CD4-positive, alpha-beta T cell treated with Interleukin-12 subunit alpha and Interleukin-12 subunit beta, for 1 hour (primary cell): ENCODE measurements at places on chromosomes 3 and 15.

DNA sequence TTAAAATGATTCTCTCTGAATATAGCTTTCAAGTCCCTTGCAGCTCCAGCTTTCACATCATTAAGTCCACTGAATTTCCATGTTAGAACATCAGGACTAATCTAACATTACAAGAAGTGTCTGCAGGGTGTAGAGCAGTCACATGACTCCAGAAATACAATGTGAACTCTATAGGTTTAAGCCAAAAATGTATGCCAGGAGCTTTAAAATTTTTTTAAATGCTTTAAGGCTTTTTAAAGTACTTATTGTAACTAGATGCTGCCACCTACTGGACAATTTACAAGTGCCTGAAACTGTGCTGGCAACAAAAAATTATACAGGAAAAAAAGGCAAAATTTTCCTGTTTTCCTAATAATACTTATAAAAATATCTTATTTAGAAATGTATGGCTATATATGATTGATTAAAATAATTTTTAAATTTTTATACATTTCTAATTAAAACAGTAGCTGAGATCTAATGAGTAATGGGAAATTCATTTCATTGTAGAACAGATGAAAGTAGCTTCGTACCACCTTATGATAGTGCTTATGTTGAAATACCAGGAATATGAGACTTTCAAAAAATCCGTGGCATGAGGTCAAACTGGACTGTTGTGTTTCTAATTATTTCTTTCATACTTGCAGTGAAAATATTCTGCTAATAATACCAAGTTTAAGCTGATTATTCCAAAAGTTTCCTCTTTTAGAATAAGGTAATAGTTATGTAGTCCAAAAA lies 25.7 kb downstream of the FSIP1 start:
- DNase-seq: peak; percentile 62

- no peak for DNase-seq
Measured at GRCh38 chr3:108171106-108171505, 51.1 kb downstream of the IFT57 start.

GRCh38 chr15:99019558-99020540 lies 12.3 kb upstream of the PGPEP1L start:
- DNase-seq: no peak

DNA sequence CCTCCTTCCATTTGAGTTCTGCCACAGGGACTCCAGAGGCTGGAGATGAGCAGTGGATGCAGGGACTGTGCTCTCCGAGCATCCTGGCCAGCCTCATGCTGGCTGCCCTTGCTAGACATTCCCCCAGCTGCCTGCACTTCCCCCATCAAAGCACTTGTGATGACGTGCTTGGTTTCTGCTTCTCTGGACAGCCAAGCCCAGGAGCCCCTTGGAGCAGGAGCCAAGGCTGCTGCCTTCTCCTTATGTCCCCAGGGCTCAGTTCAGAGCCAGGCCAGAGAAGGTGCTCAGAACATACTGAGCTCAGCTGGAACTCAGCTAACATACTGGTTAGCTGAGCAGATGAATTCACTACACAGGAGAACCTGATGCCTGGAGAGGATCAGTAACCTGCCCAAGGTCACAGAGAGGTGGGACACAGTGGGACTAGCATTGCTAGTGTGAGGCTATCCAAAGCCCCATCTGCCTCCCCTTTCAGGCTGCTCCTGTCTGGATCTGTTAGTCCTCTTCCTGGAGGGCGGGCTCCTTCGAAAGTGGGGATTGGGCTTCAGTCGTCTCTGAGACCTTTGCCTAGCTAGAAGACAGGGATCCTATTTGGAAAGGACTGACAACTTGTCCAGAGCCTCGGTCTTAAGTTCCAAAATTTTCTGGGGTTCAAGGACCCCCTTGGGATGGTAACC lies 4.3 kb downstream of the PCBP4 start:
- no peak for DNase-seq

- no peak for DNase-seq
Measured at GRCh38 chr3:79383402-79384012, 384.3 kb downstream of the ROBO1 start.

DNA sequence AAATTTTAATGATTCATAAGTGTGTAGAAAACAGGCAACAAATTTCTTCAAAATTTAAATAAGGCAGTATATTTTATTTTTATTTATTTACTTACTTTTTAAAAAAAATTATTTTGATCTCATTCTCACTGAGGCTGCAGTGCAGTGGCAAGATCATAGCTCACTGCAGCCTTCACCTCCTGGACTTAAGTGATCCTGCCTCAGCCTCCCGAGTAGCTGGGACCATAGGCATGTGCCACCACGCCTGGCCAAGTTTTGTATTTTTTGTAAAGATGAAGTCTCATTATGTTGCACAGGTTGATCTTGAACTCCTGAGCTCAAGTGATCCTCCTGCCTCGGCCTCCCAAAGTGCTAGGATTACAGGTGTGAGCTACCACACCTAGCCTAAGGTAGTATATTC lies 61.2 kb upstream of the XRN1 start:
- peak; percentile 11 for DNase-seq

- DNase-seq: no peak
Measured at GRCh38 chr3:134607054-134608022, 43.5 kb downstream of the KY start.

DNA sequence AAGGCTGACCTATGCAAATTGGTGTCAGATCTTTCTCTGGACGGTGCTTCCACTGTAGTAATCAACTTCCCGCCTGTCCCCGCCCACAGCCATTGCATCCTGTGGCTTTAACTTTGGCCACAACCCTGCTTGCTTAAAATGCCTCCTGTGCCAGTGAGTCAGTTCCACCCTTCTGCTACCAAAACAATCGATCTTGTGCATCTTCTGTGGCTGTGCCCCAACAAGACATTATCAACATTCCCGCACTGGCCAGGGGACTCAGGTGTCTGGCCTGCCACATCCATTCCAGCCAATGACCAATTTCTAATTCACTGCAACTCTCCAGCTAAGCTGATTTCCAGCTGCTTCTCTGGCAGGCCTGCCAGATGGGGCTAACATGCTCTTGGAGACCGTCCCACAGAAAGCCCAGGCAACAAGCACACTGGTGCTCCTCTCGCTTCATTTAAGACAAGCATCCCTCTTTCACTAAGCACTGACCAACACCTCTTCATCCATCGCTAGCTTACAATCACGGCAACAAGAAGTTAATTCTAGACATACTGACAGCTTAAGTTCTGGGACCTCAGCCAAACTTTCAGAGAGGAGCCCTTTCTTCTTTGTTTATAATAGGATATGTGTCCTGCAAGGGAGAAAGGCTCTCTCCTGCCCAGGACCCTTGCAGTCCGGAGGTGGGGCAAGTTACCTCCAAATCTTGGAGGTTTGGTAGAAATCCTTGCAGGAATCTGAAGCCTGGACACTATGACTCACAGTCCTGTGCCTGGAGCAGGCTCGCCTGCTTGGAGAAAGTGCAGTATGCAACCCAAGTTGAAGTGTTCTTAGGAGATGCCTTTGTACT lies 6.7 kb downstream of the CA12 start:
- no peak for DNase-seq

DNA sequence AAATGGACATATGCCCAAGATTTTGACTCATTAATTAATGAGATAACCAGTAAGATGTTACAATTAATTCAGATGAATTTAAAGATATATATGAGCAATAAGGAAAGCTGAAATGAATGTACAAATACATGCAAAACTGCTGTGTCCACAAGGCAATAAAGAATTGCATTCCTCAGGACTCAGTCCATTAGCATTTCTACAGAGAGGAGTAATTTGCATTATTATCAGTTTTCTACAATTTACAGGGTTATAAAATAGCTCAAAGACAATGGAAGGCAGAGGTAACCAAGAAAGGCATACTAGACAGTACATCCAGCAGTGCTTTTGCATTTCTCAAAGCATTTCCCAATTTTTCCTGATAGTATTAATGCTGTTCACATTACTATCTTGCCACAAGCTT lies 377.1 kb upstream of the GOLIM4 start:
- DNase-seq: no peak

DNA sequence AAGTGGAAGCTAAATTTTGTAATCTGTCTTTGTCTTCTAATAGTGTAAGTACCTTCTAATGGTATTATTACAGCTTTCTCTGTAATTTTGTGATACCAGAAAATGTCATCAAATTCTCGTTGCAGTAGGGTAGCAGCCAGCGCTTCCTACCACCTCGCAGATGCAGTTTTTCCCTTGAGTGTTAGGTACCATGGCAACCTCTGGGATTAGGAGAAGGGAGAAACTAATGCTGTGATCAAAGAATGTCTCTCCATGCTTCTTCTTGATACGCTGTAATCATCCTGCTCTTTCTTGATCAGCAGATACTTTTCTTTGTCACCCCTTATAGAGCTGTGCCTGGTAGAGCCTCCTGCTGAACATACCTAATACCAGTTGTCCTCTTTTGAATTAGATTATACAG lies 27.7 kb downstream of the SRP14 start:
- no peak for DNase-seq

DNA sequence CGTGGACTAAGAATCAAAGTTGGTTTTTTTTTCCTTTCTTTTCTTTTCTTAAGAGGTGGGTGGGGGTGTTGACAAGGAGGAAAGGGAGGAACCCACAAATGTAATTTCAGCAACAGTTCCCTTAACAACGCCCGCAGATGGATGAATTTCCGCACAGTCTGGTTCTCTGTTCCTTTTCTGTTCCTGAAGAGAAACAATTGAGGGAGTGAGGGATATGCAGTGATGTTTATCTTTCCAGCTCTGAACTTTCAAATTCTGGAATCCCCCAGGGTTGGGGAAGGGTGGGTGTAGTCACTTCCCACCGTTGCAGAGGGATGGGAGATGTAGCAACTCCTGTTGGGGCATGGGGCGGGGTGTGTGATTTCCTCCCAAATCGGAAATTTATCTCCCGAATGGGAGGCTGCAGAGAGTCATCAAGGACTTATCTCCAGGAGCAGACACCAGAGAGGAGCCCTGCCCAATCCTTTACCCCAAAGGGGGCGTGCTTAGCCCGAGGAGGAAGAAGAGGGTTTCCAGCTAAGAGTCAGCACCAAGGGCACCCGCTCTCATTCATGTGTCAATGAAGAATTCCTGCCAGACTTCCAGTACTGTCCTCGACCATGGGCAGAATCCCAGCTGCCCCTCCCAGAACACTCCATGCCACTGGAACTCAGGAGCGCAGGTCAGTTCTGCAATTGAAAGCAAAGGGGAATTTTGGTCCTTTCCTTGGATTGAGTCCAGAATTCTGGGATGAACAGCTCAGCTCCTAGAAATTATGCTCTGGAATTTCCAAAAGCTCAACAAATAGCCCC lies 35.0 kb upstream of the CFAP161 start:
- DNase-seq: no peak

DNA sequence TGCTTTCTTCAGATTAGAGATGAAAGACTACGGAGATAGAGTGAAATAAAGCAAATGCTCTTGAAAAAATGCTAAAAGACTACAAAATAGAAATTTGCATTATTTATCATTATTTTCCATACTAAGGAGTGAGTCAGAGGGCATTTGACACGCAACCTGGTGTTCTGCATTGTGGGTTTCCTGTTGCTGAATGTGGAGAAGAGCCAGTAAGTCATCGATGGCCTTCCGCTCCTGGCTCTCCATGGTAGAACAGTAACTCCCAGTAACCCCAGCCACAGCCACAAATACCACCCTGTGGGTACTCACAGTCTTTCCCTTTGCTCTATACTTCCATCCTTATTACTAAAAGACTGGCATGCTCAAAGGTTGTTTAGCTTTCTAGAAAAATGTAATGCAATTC lies 61.5 kb downstream of the CGGBP1 start:
- peak; percentile 30 for DNase-seq

- DNase-seq: no peak
Measured at GRCh38 chr15:74121039-74121438, 9.3 kb upstream of the ISLR2 start.

DNA sequence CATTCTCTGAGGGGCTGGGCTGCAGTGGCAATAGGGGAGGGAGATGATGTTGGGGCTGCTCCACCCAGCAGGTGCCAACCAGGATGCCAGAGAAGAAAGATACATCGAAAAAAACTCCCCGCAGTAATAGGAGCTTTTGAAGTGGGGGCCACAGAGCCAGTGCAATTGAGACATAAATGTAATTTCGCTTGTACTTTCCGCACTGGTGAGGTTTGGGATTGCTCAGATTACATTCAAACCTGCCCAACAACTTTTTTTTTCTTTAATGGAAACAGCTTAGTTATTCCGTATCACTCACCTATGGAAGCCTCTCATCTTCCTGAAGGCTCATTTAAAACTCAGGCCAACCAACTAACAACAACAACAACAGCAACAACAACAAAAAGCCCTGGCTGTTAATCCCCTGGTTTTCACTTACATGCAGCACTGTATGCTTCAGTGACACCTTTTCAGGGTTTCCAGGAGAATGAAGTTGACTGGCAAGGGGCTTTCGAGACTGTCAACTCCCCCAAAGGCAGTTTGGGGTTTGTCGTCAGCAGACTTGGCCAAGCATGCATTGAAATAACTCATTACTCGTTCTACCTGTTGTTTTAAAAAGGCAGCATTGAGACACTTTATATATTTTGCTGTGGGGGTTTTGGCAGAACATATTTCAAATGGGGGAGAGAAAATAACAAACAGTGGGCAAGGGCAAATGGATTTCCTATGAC lies 163.8 kb downstream of the EBLN2 start:
- no peak for DNase-seq

DNA sequence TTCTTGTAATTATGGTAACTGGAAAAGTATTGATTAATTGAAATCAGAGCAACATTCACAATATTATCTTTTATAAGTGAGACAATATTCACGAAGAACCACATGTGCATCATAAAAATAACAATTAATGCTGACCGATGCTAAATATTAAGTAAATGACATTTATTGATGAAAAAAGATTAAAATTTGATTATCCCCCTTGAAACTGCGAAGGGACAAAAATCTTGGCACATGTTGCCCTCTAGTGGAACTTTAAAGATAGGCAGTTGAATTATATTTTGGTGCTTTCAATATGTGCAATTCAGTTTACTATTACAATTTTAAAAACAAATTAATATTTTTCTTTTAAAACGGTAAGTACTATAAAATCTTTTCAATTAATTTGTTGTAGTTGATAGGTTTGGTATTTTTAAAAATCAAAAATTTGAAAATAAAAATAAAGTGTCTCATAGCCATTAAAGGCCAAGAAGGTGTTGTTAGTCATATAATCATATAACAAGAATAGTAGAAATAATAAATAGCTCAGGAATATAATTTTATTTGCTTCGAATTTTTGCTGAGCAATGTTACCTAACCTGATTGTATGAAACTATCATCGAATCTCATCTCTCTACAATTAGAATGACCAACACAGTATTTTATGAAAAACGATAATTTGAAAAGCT lies 270.2 kb downstream of the ROBO1 start:
- no peak for DNase-seq

DNA sequence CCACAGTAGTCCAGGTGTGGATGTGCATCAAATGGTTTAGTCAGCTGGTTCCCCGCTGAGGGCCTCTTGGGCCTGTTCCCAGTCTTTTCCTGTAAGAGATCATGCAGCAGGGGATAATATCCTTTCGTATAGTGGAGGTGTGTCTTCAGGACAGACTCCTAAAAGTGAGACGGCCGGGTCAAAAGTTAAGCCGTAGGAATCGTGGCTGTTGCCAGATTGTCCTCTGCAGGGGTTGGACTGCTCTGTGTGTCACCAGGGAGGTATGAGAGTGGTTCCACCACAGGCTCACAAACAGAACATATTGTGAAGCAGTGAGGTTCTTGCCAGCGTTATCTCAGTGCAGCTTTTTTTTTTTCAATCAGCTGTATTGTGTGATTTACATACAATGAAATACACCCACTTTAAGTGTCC lies 95.0 kb downstream of the VGLL4 start:
- no peak for DNase-seq

- DNase-seq: no peak
Measured at GRCh38 chr15:69474291-69474690, 21.7 kb downstream of the RPLP1 start.
